ENCODE measurements at places on chromosomes 1 and 21. TPM values are rescaled to one million over a fixed set of nuclear protein-coding genes. Genes with fewer than 3 reads are reported as not detected.

- no peak for DNase-seq
Measured at GRCh38 chr1:21673277-21673780, 4.2 kb upstream of the RAP1GAP start.

GRCh38 chr1:220321758-220322157 lies 49.5 kb upstream of the RAB3GAP2 start:
- DNase-seq, result no peak

- DNase-seq, result no peak
Measured at GRCh38 chr21:33206771-33207281, 22.9 kb upstream of the IFNAR2 start.

- DNase-seq, result no peak
Measured at GRCh38 chr1:16442265-16442664, 1.7 kb downstream of the NECAP2 start.

DNA sequence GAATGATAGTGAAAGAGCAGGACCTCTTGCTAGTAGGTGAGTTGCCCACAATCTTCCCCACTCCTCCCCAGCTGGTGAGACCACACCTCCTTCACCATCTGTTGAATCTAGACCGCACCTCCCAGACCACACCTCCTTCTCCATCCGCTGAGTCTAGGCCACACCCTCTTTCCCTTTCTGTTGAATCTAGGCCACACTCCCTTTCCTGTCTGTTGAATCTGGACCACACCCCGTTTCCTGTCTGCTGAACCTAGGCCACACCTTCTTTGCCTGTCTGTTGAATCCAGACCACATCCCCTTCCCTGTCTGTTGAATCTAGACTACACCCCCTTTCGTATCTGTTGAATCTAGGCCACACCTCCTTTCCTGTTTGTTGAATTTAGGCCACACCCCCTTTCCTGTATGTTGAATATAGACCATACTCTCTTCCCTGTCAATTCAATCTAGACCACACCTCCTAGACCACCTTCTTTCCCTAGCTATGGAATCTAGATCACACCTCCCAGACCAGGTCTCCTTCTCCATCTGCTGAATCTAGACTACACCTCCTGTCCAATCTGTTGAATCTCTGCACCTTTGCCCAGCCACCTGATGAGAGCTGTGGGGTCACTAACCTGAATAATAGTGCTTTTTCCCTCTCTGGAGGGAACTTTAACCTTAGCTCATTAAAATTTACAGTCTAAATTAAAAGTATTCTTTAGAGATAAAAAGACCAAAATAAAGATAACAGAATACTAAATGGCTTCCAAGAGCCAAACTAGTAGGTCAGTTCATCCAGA lies 116.3 kb downstream of the DAB1 start:
- DNase-seq, result peak; percentile 46

GRCh38 chr1:226626577-226626956 lies 78.0 kb downstream of the STUM start:
- DNase-seq, result peak; percentile 76

GRCh38 chr1:44025816-44026215 lies 5.4 kb downstream of the SLC6A9 start:
- DNase-seq, result peak; percentile 76

DNA sequence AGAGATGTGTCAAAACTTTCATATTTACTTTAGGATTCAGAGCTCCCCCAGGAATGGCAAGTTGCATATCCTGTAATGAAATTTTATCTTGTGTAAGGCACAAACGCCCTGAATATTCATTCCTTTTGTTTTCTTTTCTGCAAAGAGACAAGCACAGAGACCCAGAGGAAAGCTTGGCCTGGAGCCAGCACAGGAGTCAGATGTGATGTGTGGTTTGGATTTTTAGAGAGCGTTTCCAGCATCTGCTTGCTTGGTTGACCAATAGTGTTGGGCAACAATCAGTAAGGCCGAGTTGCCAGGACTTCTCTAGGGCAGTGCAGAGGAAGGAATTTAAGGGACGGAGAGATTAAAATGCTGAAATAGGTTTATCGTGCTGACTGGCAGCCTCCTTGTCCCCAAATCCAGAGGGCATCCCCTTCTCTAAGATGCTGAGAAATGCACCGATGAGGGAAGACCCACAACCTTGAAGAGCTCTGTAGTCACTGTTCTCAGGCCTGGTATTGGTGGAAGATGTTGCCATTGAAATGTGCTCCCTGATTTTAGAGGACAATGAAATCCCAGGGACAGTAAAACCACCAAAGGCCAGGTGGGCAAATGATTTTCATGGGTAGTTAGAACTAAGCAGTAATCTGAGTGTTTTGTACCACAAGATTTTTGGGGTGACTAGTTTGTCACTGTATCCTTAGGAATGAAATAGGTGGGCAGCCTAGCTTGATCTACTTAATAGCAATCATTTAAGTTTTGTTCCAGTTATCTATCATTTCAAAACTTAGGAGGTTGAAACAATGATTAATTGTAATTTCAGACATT lies 37.9 kb upstream of the RHOU start:
- DNase-seq, result no peak

- no peak for DNase-seq
Measured at GRCh38 chr21:37874481-37874880, 41.8 kb downstream of the KCNJ6 start.

Gene OR2T29
- total RNA-seq, result not detected

Gene B4GALT2
- total RNA-seq, result 28.1 TPM

Gene LCE3E
- not detected for total RNA-seq

Gene SPRR2E
- not detected for total RNA-seq

Gene PLD5
- total RNA-seq, result not detected

Gene CFAP45
- not detected for total RNA-seq

Gene LDLRAD1
- 0.39 TPM for total RNA-seq

Gene RGS7
- total RNA-seq, result not detected

Gene RIMS3
- total RNA-seq, result 23.3 TPM
